ENCODE measurements at places on chromosomes 7 and 10. TPM values are rescaled to one million over a fixed set of nuclear protein-coding genes. Genes with fewer than 3 reads are reported as not detected.

DNA sequence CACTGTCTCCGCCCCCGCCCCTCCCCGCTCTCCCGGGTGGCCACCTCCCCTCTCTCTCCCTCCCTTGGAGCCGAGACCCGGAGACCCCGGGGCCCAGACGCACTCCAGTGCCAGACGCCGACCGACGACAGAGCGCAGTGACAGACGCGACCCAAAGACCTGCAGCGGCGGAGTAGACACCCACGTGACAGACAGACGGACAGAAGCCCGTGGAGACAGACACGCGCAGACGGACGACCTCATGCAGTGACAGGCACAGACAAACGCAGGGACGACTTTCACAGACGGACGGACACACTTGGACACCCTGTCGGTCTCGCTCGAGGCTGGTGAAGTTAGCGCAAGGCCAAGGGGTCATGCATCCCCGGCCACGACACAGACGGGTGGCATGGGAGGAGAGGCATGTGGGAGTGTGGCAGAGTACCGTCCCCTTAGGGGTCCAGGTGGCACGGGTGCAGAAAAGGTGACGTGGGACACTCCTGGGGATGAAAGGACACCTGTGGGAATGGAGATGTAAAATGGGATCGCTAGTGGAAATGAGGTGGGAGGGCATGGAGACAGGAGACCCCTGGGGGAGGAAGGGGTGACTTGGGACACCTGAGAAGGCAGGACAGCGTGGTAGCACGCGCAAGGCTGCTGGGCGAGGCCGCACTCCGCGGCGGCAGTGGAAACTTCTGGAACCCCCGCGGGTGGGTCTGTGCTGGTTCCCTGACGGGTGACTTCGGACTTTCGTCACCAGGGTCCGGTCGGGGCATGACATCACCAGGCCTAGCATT is 456 bp upstream of the ACHE start:
- DNase-seq = no peak

- DNase-seq = no peak
These were observed 9.5 kb upstream of the GSTO1 start for GRCh38 chr10:104245066-104245632.

- DNase-seq = no peak
These were observed 58.0 kb downstream of the NDUFB2 start for GRCh38 chr7:140754506-140754905.

GRCh38 chr10:130079614-130080460 is 30.8 kb downstream of the C10orf143 start:
- DNase-seq = no peak

GRCh38 chr10:131553121-131553520 is 241.6 kb upstream of the TCERG1L start:
- DNase-seq = no peak

DNA sequence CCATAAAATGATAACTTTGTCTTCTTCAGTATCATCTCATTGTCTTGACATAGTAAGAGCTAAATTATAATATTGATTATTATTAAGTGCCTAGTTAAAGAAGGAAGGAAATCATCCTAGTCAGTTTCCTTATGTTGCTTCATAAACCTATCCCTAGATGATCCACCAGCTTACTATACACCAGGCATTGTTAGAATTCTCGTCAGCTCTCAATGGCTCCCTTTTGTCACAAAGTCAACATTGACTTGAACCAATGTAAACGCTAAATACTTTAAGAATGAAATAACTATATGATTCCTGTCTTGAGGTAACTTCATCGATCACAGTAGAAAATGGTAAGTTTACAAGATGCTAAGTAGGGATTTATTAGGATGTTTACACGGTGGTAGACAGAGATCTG is 1162.9 kb downstream of the CNTNAP2 start:
- DNase-seq = no peak

- DNase-seq = no peak
These were observed 26.7 kb downstream of the CREB3L2 start for GRCh38 chr7:137975221-137975620.

- DNase-seq = no peak
These were observed 431.8 kb upstream of the MGMT start for GRCh38 chr10:129035052-129035827.

Gene PRTFDC1
- 10.1 TPM for polyA plus RNA-seq

Gene EPHA1
- 5.8 TPM for polyA plus RNA-seq

Gene ARMS2
- not detected for polyA plus RNA-seq

Gene TMEM225B
- polyA plus RNA-seq = 0.94 TPM
